ENCODE measurements at places on chromosomes 11 and 22.

DNA sequence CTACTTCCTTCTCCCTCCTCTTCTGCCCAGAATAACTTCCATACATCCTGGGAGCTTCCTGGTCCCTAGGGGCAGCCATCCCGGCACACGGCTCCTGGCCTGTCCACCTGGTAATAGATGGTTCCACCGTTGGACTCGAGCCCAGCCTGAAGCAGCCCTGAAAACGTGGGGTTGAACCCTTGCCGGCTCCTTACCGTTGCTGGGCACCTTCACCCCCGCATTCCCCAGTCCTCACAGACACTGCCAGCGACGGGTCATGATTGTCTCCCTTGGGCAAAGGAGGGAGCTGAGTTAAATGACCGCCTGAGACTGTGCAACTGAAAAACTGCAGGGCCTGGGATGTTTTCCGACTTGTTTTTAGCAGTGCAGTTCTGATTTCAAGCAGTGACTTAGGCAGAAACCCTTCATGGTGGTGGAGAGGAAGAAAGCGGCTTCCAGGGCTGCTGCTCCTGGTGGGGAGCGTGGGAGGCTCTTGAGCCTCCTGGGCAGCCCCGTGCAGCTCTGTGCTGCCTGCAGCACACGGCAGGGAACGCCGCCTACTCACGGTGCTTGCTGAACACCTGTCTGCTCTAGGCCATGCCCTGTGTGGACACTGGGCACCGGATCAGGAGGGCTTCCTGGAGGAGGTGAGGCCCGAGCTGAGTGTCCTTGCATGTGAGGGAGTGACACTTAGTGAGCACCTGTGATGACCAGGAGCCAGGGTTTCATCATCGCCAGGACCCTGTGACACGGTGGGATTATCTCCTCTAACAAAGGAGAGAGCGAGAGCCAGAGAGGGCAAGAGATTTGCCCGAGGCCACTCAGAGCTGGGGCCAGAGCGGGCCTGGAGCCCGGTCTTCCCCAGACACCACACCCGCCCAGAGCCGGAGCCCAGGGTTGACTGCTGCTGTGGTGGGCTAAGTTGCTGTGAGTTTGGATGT, 77.4 kb downstream of the FBLN1 start:
- no peak for DNase-seq

GRCh38 chr11:567629-568292, 7.0 kb downstream of the RASSF7 start:
- DNase-seq = no peak

- DNase-seq = no peak
Measured at GRCh38 chr11:24348908-24349307, 147.9 kb upstream of the LUZP2 start.

DNA sequence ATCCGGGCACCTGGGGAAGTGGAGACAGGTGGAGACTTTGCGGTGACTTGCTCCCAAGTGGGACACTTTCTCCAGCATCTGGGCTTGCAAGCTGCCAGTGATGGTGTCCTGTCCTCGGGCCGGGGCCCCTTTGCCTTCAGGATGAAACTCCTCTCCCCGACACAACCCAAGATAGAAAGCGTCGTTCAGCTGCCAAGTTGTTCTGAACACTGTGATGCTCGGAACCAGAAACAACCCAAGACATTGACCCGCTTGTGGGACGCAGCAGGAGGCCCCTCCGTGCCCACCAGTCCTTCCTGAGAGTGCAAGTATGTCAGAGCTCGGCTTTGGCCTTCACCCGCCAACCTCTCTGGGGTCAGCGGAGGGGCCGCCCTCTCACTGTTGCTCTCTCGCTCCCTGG, 31.3 kb downstream of the LINC01488 start:
- DNase-seq = no peak

GRCh38 chr11:92536883-92537282, 312.3 kb downstream of the FAT3 start:
- DNase-seq = no peak
